ENCODE measurements at places on chromosomes 3 and 15.

DNA sequence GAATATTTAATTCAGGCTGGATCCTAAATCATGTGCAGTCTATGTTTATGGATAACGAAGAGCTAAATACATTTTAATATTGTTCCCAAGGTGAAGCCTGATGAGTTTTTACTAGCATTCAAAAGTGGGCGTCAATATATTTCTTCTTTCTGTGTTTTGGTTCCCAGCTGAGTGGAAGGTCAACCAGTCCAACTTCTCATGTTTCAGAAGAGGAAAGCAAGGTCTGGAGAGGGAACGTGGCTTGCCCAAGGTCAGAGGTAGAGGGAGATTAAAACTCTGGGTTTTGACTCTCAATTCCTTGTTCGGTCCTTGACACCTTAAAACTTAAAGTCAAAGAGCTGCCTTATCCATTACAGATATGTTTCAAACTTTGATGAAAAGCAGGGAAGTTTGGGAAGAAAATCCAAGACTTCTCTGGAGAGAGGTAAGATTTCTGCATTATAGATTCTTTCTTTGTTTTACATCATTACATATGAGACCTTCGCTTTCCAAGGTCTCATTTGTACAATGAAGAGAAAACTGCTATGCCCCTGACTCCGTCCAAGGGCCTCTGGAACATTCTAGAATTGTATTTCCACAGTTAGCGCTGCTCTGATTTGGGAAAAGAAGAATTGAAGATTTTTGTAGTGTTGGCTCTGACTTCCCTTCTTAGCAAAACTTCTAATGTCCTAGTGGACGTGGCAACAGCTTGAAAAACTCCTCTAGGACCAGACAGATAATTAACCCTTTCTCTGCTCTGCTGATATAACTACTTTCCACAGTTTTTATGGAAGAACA, 57.7 kb upstream of the HES1 start:
- H3K4me1 ChIP-seq = peaks cover 10% of the 10 kb centered on the region
- no peak overlapping the region for H3K27ac ChIP-seq
- H3K4me3 ChIP-seq = no peak overlapping the region

- H3K36me3 ChIP-seq = peaks cover 29% of the 10 kb centered on the region
- peaks cover 32% of the 10 kb centered on the region for H3K4me1 ChIP-seq
- peaks cover 14% of the 10 kb centered on the region for H3K27me3 ChIP-seq
- H3K27ac ChIP-seq = no peak overlapping the region
- no peak for DNase-seq
- H3K4me3 ChIP-seq = no peak overlapping the region
Measured at GRCh38 chr3:127037971-127038446, 55.1 kb downstream of the PLXNA1 start.

DNA sequence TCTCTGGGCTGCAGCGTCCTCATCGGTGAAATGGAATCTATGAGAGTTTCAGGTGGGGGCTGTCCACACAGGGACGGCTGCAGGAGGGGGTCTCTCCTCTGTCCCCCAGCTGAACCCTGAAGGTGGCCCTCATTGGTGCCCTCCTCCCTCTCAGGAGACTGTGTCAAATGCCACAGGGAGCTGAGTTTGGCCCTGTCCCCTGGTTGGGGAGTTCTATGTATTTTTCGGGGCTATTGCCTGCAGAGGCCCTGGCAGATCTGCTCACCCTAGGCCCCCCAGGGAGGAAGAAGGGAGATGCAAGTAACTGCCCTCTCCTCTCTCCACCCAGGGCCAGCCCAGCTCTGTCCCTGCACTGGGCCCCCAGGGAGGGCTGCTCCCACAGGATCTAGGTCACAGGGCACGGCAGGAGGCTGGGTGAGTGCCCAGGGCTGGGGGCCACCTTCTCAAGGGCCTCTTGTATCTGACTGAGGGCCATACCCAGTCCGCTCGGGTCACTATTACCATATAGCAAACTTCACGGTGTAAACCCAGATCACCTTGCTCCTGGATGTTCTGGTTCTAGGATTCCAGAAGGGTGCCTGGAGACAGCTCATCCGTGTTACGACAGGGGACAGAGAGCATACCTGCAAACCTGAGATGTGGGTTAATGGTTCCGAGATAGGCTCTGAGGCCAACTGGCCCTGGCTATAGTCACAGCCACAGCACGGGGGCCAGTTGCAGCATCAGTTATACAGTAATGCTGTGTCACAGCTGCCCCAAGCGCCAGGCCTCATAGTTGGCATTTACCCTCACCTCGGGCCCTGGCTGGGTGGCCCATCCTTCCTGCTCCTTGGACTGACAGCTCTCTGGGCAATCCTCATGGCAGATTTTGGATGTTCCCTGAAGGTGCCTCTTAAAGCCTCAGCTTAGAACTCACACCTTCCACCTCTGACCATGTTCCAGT, 102.4 kb upstream of the PRR23E start:
- H3K27ac ChIP-seq = no peak overlapping the region
- H3K4me1 ChIP-seq = no peaks in the 10 kb centered on the region
- H3K27me3 ChIP-seq = peaks cover 50% of the 10 kb centered on the region
- H3K4me3 ChIP-seq = no peak overlapping the region
- H3K36me3 ChIP-seq = no peaks in the 10 kb centered on the region
- DNase-seq = no peak

DNA sequence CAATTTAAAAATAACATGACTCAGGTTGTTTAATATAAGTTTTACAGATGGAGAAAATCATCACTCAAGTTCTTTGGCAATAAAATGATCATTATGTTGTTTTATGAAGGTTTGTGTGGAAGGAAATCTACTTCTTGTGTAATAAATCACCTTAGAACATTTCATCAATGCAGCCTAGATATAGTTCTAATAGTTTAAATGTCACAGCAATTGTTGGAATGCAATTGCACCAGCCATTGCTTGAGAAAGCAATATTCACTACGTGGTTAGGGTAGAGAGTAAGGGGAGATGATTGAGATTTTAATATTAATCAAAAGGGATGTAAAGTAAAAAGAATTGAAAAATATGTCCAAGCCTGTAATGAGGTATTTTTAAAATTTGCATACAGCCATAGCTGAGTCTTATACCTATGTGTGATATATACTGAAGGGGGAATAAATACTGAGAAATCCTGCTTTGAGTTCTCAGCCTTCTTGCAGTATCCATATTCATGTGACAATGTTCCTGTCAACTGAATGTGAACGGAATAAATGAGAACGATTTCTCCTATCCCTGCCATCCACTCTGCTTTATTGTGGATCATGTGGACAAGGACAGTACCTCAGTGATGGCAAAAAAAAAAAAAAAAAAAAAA, 257.9 kb downstream of the OTOL1 start:
- no peak for DNase-seq
- no peaks in the 10 kb centered on the region for H3K4me1 ChIP-seq
- no peaks in the 10 kb centered on the region for H3K36me3 ChIP-seq
- H3K27me3 ChIP-seq = no peaks in the 10 kb centered on the region
- H3K4me3 ChIP-seq = no peak overlapping the region
- H3K27ac ChIP-seq = no peak overlapping the region

DNA sequence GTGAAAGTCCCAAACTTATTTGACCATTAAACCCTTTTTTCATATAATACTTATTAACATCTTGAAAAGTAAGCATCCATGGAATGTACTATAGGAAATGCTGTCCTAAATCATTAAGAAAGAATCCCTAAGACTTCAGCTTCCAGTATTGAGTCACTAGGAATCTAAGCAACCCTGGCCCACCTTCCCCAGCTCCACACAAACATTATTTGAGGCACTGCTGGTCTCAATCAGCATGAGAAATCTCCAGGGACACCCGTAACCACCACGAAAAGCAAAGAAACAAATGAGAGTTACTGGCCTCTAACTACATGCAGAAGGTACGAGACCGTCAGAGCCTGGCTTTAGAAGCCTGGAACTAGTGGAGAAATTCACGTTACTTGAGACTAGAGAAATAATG, 68.2 kb downstream of the POLQ start:
- H3K27me3 ChIP-seq = no peaks in the 10 kb centered on the region
- DNase-seq = peak; percentile 53
- peaks cover 1% of the 10 kb centered on the region for H3K4me1 ChIP-seq
- H3K36me3 ChIP-seq = no peaks in the 10 kb centered on the region
- H3K4me3 ChIP-seq = peak overlapping the region; percentile 14
- peak overlapping the region; percentile 83 for H3K27ac ChIP-seq

DNA sequence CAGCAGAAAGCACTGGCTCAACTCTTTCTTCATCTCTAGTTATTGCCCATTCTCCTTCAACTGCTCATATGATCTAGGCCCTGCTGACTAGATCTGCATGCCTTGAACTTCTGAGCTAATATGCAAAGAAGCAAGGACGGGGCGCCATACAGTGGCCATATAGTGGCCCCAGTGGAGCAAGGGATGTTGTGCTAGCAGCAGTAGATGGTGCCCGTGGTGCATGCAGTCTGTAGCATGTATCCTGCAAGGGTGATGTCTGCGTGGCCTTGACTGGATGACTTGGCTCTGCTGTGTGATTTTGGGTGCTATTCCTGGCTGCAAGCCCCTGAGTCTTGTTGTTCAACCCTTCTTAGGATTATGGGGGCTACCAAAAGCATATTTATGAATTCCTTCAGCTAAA, 12.2 kb upstream of the NMD3 start:
- no peak overlapping the region for H3K4me3 ChIP-seq
- no peak for DNase-seq
- H3K4me1 ChIP-seq = peaks cover 1% of the 10 kb centered on the region
- H3K27ac ChIP-seq = no peak overlapping the region
- no peaks in the 10 kb centered on the region for H3K27me3 ChIP-seq
- no peaks in the 10 kb centered on the region for H3K36me3 ChIP-seq

DNA sequence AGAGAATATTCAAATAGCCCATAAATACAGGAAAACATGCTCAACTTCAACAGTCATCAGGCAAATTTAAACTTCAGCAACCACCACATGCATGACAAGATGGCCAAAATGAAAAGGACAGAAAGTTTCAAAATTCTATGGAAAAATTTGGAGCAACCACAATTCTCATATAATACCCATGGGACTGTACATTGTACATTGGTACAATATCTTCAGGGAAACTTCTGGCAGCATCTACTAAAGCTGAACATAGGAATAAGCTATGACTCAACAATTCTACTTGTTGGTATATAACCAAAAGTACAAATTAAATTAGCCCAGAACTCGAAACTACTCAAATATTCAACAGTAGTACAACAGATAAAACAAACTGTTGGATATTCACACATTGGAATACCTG, 847.6 kb downstream of the TBL1XR1 start:
- no peak overlapping the region for H3K27ac ChIP-seq
- no peaks in the 10 kb centered on the region for H3K27me3 ChIP-seq
- H3K36me3 ChIP-seq = no peaks in the 10 kb centered on the region
- H3K4me3 ChIP-seq = no peak overlapping the region
